Regular cardiac myocyte (primary cell): ENCODE measurements at places on chromosomes 3 and 15. TPM values are rescaled to one million over a fixed set of nuclear protein-coding genes. Genes with fewer than 3 reads are reported as not detected.

Gene SLC15A2
- 0.19 and 0.28 TPM in 2 replicates for total RNA-seq

Gene OR5K2
- total RNA-seq = not detected in 2 replicates

Gene CKMT1A
- not detected in 2 replicates for total RNA-seq

Gene HDAC11
- total RNA-seq = 9.8 and 15.2 TPM in 2 replicates

Gene SLC24A5
- not detected in 2 replicates for total RNA-seq

Gene GP9
- total RNA-seq = not detected in 2 replicates

Gene IL20RB
- total RNA-seq = 0.38 and 1.1 TPM in 2 replicates

Gene ARID3B
- total RNA-seq = 1.7 and 2.1 TPM in 2 replicates

Gene CIP2A
- 7.0 and 37.6 TPM in 2 replicates for total RNA-seq

Gene SLC38A3
- total RNA-seq = not detected in 2 replicates

Gene TMOD2
- total RNA-seq = 4.4 and 7.9 TPM in 2 replicates

Gene RBMS3
- total RNA-seq = 41.4 and 81.2 TPM in 2 replicates

Gene GABRG3
- not detected in 2 replicates for total RNA-seq

Gene SMCO1
- total RNA-seq = 0.19 and 0.28 TPM in 2 replicates

Gene TTC21A
- 0.58 and 2.8 TPM in 2 replicates for total RNA-seq

Gene MORC1
- total RNA-seq = not detected in 2 replicates

Gene TMEM202
- not detected in 2 replicates for total RNA-seq

Gene PPCDC
- total RNA-seq = 9.0 and 11.5 TPM in 2 replicates

Gene OR5K1
- total RNA-seq = not detected in 2 replicates

Gene TMEM40
- total RNA-seq = not detected in 2 replicates

Gene RLBP1
- not detected in 2 replicates for total RNA-seq

Gene CNTN3
- total RNA-seq = 0.96 and 11.3 TPM in 2 replicates

Gene XCR1
- total RNA-seq = not detected in 2 replicates

Gene C3orf70
- 1.1 and 1.9 TPM in 2 replicates for total RNA-seq

Gene GABRR3
- not detected in 2 replicates for total RNA-seq

Gene SLC28A2
- under 0.01 TPM in 1 of 2 replicates, not detected in the other for total RNA-seq

Gene ESYT3
- total RNA-seq = 0.19 and 1.4 TPM in 2 replicates

Gene FOXB1
- not detected in 2 replicates for total RNA-seq

Gene BTLA
- 0.56 TPM in 1 of 2 replicates, not detected in the other for total RNA-seq

Gene FOXL2
- total RNA-seq = under 0.01 and 0.19 TPM in 2 replicates

Gene MEIS2
- total RNA-seq = 41.2 and 42.6 TPM in 2 replicates

Gene NUTM1
- not detected in 2 replicates for total RNA-seq

Gene POTEB
- 0.28 TPM in 1 of 2 replicates, not detected in the other for total RNA-seq

Gene ITIH1
- total RNA-seq = 0.56 TPM in 1 of 2 replicates, not detected in the other

Gene ECE2
- not detected in 2 replicates for total RNA-seq
